ENCODE measurements at places on chromosomes 1 and 21. TPM values are rescaled to one million over a fixed set of nuclear protein-coding genes. Genes with fewer than 3 reads are reported as not detected.

DNA sequence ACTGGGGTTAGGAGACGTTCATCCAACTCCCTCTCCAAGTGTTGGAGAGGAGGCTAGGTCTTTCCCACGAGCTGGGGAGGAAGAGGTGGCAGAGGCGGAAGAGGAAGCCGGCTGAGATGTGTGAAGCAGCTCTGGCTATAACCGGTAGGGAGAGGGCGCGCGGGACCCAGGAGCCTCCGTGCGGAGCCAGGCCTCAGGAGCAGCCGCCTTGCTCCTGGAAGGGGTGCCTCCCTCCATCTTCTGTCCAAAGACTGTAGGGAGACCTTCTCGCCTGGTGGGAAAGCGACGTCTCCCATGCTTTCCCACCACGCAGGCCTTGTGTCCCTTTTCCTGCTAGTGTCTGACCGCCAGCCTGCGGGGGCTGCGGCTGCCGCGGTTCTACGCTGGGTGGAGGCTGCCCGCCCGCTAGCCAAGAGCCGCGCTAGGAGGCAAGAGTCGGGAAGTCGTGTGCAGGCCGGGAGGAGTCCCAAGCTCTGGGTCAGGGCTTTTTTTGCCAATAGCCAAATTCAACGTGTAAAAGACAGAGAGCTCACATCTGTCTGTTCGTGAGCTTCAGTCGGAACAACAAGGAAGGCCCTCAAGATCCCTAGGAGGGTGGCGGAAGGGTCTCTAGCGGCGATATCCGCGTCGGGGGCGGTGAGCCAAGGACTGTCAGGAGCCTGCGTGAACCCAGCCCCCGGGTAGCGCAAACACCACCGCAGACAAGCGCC lies 8.4 kb upstream of the NBPF11 start:
- DNase-seq = peak; percentile 66

GRCh38 chr1:197868751-197869489 lies 33.5 kb upstream of the C1orf53 start:
- no peak for DNase-seq

- DNase-seq = no peak
Observed at GRCh38 chr1:82836973-82837680, 1036.4 kb downstream of the ADGRL2 start.

DNA sequence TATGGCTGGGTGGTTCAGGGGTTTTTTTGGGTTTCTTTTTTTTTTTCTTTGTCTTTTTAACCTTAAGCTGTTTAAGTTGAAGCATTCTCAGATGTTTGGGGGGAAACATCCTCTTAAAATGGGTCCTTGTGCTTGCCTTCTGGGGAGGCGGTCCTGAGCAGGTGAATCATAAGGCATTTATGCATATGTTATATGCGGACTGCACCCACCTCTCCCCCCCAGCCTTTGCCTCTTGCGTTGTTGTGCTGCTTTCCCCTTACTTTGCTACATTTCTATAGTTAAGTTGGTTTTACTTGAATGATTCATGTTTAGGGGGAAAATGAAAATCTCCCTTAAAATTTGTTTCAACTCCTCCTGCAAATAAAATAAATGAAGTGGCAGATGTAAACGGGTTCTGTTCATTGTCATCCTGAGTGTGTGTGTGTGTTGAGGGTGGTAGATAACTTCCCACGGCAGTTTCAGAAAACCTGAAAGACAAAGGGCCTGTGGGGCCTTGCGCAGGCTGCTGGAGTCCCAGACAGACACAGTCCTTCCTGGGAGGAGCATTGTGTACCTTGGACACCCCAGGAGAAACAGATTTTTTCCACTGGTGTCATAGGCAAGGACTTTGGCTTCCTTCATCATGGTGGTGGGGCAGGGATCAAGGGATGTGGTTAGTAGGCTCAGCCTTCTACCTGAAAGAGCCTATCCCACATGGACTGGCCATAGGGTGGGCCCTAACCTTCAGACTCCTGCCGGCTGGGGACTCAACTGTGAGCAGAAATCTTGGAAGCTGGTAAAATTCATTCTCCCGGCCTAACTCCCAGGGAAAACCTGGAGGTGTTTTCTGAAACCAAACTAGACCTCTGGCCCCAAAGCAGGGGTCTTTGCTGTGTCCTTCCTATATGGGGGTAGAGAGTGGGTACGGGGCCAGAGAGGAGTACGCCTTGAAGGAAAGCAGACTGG lies 926 bp upstream of the SH3D21 start:
- DNase-seq = no peak

DNA sequence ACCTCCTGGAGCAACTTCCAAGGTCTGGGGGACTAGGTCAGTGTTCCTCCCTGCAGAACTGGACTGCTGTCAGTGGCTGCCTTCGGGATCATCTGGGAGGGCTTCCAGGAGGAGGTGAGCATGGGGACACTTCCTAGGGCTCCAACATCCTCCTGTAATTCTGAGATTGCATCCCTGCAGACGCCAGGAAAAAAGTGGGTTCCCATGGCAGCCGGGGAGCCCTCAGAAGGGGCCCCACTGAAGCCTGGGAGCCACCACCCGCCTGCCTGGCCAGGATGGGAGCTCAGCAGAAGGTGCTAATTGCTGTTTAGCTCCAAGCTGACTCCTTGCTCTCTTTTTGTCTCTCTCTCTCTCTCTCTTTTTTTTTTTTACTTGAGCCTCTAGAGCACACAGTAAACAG lies 16.1 kb upstream of the ARF1 start:
- DNase-seq = no peak

DNA sequence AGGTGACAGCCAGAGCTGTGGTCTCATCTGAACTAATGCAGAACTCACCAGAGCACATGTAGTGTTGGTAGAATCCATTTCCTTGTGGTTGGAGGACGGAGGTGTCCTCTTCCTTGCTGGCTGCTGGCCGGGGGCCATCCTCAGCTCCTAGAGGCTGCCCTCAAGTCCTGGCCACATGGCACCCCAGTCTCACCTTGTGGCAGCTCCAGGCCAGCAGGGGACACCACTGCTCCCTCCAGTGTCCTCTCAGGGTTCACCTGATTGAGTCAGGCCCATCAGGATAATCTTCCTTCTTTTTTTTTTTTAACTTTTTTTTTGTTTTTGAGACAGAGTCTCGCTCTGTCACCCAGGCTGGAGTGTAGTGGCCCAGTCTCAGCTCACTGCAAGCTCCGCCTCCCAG lies 2.9 kb downstream of the KCNE1 start:
- no peak for DNase-seq

DNA sequence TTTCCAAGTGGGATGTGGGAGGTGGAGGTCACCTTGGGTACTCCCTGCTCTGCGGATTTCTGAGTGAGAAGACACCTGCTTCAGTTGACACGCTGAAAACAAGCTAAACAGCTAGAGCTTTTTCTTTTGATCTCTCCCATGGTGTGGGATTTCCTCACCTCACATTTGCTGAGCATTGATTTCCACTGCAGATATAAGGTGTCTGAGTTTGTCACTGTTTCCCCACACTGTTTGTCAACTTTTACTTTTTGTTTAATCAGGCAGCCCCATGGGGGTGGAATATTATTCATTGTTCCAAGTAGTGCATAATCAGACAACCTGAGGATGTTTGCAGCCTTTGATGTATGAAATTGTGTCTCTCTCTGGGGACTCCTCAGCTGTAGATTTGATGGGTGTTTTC lies 49.5 kb downstream of the FASLG start:
- DNase-seq = no peak

GRCh38 chr1:41583658-41584547 lies 99.4 kb upstream of the EDN2 start:
- DNase-seq = no peak

- peak; percentile 46 for DNase-seq
Observed at GRCh38 chr1:206907304-206907991, 10.2 kb downstream of the IL24 start.

GRCh38 chr1:232988572-232989040 lies 38.2 kb downstream of the NTPCR start:
- no peak for DNase-seq

GRCh38 chr1:108955881-108956280 lies 7.4 kb downstream of the CLCC1 start:
- no peak for DNase-seq

ENAH gene
- total RNA-seq = 70.3 TPM

RNPC3 gene
- total RNA-seq = 75.7 TPM

ZBTB40 gene
- total RNA-seq = 62.9 TPM

HPCA gene
- total RNA-seq = not detected

SELL gene
- total RNA-seq = 41.3 TPM

ABCG1 gene
- 118 TPM for total RNA-seq

Data from upper lobe of left lung (tissue), 6 donors.